D341Med (cell line): ENCODE measurements at places on chromosomes 12 and 14.

- peak; percentile 52 for DNase-seq
Measured at GRCh38 chr12:95790917-95791849, 619 bp upstream of the NTN4 start.

DNA sequence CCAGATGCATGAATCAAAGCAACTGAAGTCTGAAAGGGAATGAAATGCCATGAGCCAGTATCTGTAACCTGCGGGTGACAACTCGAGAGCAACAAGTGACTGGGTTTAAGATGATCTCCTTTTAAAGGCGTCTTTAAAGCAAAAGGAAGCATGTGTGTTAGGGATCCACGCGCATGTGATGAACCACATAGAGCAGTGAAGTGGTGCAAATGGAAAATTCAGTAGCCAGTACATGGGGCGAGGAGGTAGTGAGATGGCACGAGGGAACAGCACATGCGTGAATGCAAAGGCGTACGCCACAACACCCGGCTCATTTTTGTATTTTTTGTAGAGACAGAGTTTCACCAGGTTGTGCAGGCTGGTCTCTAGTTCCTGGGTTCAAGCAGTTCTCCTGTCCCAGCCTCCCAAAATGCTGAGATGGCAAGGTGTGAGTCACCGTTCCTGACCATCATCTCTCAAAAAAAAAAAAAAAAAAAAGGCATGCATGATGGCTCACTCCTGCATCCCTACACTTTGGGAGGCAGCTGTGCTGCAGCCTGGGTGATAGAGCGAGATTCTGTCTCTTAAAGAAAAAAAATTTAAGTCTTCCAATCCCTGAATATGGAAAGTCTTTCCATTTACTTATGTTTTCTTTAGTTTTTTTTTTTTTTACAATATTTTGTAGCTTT, 24.6 kb upstream of the BCL7A start:
- no peak for DNase-seq

DNA sequence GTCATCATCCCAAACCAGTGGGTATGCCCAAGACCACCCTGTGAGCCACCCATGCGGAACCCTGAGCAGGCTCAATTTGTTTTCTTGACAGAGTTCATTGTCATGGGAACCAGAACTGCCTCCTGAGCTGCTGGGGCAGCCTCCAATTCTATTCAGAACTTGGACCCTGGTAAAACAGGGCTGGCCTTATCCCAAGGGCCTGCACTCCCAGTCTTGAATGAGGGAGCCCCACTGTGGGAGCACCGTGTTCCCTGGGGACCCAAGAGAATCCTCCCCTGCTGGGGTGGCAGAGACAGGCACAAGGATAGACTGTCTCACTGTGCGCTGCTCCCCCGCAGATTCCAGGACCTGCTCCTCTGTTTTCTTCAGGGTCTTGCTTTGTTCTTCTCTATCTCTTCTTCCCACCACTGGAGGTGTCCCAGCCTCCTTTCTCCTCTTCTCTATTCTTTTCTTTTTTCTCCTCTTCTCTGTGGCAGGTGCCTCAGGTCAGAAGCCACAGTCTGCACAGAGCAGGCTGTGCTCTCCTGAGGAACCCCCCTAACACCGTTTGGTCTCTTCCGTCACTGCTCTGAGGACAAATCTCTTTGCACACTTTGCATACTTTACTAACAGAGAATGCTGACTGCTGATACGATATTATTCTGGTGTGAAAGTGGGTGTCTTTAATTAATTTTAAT, 31.2 kb upstream of the CHPT1 start:
- DNase-seq = no peak

GRCh38 chr14:83470959-83471695, 1937.5 kb upstream of the SEL1L start:
- no peak for DNase-seq

DNA sequence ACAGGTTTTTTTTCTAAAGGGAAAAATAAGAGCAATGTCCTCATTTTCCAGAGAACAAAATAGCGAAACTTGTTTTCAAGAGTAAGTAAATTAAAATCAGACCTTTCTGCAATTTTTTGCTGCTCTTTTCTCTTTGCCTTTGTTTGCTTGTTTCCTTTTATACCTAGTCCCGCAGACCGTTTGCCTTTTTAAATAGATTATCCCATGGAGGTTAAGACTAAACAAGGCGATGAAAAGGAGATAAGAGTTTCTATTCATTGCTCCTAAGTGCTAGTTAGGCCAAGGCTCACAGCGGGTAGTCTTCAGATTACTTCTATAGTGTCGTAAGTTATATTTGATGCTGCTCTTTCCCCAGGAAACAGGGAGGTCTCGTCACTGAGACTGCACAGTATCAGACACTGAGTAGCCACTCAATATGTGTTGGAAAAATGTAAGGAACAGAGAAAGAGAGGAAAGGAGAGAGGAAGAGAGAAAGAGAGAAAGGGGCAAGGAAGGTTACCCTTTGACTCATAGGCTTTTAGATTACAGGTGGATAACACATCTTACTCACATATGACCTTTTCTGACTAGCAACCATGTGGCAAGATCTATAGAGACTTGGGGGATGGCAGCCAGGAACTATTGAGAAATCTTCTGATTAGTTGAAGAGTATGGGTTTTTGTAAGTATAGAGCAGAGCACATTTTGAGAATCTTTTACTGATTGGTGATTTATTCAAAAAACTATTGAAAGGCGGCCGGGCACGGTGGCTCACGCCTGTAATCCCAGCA, 107.5 kb upstream of the PARP11 start:
- no peak for DNase-seq

GRCh38 chr14:24094841-24095270, 745 bp downstream of the PCK2 start:
- DNase-seq = no peak

- DNase-seq = no peak
Measured at GRCh38 chr12:114013575-114014345, 47.6 kb upstream of the RBM19 start.

DNA sequence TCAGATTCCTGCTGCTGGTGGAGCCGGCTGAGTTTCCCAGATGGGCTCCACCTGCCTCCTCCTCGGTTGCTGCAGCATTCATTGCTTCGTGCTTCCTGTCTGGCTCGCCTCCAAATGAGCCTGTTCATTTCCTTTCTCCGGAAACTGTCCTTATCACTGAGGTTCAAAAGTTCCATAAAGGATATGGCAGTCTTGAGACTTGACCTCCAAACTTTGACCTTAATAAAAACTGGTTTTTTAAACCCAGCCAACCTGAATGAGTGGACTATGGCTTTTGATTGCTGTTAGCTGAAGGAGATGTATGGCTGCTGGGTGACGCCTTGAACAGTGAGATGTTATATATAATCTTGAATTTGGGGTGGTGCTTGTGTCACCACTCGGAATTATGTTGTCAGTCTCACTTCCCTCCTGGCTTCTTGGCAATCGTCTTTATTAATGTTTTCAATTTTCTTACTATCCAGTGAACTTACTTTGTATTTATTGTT, 62.7 kb downstream of the RASSF3 start:
- no peak for DNase-seq

- no peak for DNase-seq
Measured at GRCh38 chr14:35223927-35224326, 68.3 kb upstream of the PSMA6 start.

- peak; percentile 57 for DNase-seq
Measured at GRCh38 chr12:71780237-71780822, 25.7 kb downstream of the RAB21 start.

- no peak for DNase-seq
Measured at GRCh38 chr12:32569259-32569658, 109.8 kb upstream of the DNM1L start.

DNA sequence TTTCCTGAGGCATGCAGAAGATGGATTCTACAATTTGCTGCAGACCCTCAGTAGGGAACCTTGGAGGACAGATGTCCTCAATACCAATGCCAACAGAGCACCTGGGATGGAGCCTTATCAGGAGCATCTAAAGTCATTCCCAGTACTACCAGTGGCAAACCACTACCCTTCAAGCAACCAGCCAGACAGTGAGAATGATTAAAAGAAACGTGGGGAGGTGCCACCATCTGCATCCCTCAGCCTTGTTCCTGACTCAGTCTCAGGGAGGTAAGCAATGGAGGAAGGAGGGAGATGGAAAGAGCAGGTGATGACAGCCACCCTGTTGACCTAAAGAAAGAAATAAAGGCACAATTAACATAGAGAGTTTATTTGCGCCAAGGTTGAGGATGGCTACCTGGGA, 175.2 kb upstream of the GRIN2B start:
- no peak for DNase-seq

GRCh38 chr12:81617915-81618314, 141.2 kb downstream of the PPFIA2 start:
- DNase-seq = no peak

DNA sequence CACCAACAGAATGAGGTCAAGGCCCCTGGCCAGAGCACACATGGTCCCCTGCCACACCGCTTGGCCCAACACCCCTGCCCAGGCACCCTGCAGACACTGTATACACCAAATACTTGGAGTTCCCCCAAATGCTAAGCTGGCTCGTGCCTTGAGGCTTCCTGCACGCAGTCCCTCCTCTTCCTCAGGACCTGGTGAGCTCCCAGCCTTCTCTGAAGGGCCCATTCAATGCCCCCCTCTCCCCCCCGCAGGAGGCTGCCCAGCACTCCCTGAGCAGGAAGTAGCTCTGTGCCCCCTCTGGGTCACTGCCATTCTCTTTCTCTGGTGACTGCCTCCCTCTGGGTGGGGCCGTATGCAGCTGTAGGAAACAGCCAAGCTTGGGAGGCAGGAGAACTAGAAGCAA, 75.3 kb downstream of the ITPK1 start:
- DNase-seq = no peak

DNA sequence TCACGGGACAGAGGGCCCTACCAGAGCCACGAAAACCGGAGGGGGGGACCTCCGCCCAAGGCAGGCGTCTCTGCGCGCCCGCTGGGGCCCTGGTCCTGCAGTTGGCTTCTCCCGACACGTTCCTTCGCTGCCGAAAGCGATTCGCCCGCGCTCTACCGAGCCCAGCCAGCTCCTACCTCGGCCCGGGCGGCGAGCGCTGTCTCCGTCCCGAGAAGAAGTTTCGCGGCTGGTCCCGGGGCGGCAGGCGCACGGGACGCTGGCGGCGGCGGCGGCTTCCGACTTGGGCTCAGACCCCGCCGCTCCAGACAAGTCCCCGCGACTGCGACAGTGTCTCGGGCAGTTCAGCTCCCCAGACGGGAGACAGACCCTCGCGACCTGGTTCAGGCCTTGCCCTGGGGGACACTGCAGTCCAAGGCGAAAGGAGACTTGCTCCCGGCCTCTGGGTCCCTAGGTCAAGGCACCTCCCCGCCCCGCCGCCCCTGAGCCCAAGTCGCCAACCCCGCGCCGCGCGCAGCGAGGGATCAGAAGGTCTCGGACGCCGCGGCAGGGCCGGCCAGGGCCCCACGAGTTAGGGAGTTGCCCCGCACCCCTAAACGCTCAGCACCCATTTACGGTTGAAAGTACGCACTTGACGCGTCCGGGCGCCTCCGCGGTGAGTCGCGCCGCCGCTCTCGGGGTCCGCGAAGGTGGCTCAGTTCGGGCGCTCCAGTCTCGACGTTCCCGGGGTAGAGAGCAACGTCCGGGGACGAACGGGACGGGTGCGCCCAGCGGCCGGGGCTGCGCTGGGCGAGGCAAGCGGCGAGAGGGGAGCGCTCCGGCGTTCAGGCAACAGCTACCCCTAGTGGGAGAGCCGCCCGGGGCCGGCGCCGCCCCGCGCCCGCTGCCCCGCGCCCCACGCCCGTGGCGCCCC, 1.4 kb upstream of the DIO3 start:
- DNase-seq = peak; percentile 87

- DNase-seq = no peak
Measured at GRCh38 chr12:75041472-75041871, 168.2 kb downstream of the KCNC2 start.

- no peak for DNase-seq
Measured at GRCh38 chr12:73726881-73727280, 810.8 kb upstream of the ATXN7L3B start.

- DNase-seq = no peak
Measured at GRCh38 chr12:19830446-19830845, 391.2 kb downstream of the AEBP2 start.

DNA sequence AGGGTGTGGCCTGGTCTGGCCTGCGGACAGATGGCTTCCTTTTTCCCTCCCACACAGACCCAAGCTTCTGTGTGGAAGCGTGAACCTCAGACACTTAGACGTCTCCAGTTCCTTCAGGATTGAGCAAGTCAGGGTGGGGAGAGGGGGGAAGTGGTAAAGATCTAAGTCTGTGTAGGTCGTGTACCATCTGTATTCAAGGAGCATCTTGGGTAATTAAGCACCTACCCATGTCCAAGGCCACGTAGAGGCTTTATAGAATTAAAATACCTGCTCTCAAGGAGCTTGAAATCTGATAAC, 1.7 kb downstream of the AVIL start:
- DNase-seq = no peak

DNA sequence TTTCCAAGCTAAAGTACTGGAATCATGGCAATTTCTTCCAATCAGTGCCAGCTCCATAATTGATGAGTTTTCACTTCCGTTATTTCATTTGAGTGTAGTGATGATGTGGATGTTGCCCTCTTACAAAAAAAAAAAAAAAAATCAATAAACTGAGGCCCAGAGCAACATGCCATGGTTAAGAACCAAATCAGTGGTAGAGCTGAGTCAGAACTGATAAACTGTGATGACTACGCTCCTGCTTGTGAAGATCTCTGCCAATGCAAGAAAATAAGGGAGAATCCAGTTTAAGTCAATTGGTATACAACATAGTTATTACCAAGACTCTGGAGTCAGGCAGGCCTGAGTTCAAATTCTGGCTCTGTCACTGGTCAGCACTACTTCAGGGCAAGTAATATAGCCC, 102.7 kb downstream of the GPR135 start:
- DNase-seq = no peak

GRCh38 chr12:88802096-88802706, 221.9 kb upstream of the KITLG start:
- DNase-seq = no peak

- DNase-seq = no peak
Measured at GRCh38 chr12:12387501-12387900, 30.6 kb downstream of the BORCS5 start.

- no peak for DNase-seq
Measured at GRCh38 chr14:76881348-76881747, 55.1 kb downstream of the LRRC74A start.

GRCh38 chr12:132388379-132389015, 59.1 kb upstream of the GALNT9 start:
- DNase-seq = no peak

- DNase-seq = no peak
Measured at GRCh38 chr14:104048758-104049507, 36.6 kb upstream of the ASPG start.

DNA sequence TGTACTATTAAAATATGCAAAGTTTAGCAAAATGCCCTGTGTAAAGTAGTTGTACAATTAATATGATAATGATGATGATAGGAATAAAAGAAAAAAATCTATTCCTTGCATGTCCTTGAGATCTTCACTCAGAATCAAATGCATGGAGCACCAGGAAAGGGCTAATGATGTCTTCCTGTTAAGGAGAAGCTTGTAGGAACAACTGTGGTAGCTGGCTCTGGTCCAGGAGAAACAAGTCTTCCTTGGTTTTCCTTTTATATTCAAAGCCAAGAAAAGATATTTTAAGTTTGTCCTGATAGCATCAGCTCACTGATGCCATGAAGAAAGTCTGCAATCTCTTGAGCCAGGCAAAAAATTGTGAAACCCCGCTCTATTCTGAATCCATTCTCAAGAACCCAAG, 138.9 kb downstream of the PIK3C2G start:
- no peak for DNase-seq

- no peak for DNase-seq
Measured at GRCh38 chr14:61385002-61385685, 63.8 kb downstream of the PRKCH start.

- DNase-seq = no peak
Measured at GRCh38 chr12:43979450-43979849, 143.6 kb downstream of the TMEM117 start.
